ENCODE measurements at places on chromosomes 5 and 9.

GRCh38 chr9:112842555-112842954 is 48.1 kb downstream of the SLC46A2 start:
- no peak for DNase-seq

DNA sequence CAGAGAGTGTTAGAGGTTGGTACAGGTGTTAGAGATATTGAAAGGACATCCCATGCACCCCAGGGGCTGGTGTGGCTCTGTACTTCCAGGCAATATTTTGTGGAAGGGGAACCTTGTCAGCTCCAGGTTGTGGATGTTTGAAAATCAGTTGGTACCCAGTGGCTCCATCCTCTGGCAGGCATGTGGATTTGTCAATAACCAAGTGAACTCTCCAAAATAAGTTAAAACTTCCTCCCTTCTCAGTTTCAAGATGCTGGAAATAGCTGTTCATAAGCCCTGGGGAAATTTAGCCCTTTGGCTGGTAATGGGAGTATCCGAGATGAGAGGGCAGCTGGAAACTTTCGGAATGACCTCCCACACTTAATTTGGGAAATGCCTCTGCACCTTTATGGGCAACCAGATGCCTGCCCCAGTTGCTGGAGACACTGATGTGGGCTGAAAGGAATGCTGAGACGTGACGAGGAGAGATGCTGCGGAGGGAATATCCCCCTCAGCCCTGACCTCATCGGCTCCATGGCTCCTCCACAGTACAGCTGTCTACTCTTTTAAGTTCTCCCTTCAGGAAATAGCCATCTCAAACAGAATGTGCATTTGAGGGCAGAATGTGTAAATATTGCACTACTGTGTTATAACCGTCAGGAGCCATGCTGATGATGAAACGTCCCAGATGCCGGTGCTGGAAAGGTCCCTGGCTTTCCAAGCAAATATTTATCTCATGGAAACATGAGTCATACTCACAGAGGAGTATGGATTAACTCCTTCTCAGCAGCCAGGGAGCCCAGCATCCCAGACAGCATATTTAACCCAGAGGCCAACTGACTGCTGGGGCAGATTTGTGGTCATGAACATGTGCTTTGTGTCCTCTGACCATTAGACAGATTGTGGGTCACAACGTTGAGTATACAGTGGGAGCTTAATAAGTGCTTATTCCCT is 29.5 kb downstream of the TGFBI start:
- no peak for DNase-seq

GRCh38 chr5:38382898-38383297 is 124.5 kb downstream of the EGFLAM start:
- DNase-seq, result peak; percentile 1

- DNase-seq, result no peak
Measured at GRCh38 chr5:173717959-173718358, 101.5 kb upstream of the BOD1 start.

DNA sequence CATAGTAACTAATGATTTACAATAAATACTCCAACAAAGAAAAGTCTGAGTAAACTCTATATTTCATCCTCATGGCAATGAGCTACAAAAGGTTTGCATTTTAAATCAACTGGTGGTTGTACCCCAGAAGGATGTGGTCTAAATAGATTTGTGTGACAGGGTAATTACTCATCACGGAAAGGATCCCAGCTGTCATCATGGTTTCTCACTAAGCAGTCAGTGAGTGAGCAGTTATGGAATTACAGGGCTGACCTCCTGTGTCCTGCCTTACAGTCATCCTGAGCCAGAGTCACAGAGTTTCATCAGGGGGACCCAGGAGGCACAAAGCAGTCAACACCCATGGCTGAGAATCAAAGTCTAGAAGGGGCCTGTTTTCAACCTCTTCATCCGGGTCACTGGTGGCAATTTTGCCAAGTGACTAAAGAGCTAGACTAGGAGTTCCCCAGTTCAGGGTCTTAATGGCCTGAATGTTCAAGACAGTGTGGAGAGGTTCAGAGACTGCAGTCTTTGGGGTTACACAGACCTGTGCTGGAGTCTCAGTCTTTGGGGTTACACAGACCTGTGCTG is 210.7 kb upstream of the SLC24A2 start:
- DNase-seq, result no peak

DNA sequence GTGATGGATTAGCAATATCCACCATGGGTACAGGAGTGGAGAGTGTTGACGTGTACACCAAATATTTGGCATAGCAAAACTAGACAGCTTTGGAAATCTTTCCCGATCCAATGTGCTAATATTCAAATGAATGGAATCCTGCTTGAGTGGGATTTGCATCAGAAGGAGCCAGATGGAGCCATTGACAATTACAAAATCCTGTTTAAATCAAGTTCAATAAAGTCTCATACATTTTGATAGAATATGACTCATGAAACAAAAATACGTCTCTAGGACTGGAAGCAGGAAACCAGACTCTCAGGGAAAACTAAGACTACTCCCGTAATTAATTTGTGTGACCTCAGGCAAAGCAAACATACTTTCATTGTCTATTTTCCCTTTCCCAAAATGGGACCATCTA is 13.0 kb downstream of the TNC start:
- DNase-seq, result no peak

- no peak for DNase-seq
Measured at GRCh38 chr9:98563212-98563907, 145.4 kb downstream of the GABBR2 start.

- DNase-seq, result no peak
Measured at GRCh38 chr5:150060471-150060870, 25.9 kb downstream of the CSF1R start.

GRCh38 chr5:76715486-76715735 is 515 bp upstream of the F2R start:
- no peak for DNase-seq

DNA sequence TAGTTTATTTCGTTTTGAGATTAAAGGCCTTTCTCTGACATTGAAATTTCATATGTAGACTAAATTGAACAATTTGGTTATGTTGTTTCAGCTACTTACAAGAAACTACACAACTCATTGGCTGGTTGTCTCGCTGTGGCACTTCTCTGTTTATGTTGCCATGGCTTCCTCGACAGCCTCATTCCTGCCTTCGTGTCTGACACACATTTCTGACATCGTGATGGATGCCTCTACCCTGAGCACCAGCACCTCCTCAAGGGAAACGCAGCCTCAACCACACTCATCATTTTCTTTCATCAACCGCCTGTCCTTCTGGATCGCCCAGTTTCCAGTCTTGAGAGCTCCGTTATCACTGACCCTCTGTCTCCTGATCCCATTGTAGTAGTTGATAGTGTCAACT is 562.8 kb downstream of the PDE4D start:
- no peak for DNase-seq

All from stimulated activated naive CD4-positive, alpha-beta T cell (primary cell).